NCI-H1105 (cell line): ENCODE measurements at places on chromosomes 1 and 21.

DNA sequence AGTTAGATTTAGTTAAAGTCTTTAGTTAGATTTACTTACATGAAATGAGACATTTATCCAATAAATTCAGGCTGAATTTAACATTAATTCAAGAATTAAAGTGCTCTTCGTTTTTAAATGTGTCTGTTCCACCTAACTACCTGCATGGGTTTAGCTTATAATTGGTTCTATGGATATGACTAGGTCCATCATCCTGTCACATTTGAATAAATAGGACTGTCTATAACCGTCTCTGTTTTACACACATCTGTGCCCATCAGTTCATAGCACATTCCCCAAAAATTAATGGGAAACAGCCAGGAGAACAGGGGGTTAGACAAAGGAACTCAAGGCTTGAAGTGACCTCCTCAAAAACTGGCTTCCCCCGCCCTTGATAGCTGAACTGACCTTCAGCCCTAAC lies 219.6 kb downstream of the MRPL39 start:
- no peak for DNase-seq

GRCh38 chr1:64733581-64734286 lies 11.1 kb upstream of the RAVER2 start:
- no peak for DNase-seq

DNA sequence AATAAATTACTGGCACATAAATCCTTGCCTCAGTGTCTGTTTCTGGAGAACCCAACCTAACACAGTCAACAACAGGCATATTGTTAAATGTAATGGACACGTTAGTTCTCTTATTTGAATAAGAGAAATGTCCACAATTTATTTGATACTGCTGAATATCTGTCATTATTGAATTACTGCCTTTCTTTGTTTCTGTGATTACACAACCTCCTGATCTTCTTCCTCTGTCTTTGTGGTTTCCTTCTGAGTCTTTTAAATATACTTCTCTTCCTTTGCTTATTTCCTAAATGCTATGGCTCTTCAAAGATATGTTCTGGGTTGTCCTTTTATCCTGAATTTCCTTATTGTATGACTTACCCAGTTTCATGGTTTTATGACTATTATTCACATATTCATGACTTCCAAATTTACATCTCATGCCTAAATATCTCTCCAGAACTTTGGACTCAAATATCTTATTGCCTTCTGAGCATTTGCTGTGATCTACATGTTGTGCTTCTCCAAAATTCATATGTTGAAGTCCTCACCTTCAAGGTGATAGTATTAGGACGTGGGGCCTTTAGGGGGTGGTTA lies 39.9 kb downstream of the MSH4 start:
- DNase-seq: no peak

- no peak for DNase-seq
Observed at GRCh38 chr21:41726630-41726969, 40.3 kb downstream of the RIPK4 start.

DNA sequence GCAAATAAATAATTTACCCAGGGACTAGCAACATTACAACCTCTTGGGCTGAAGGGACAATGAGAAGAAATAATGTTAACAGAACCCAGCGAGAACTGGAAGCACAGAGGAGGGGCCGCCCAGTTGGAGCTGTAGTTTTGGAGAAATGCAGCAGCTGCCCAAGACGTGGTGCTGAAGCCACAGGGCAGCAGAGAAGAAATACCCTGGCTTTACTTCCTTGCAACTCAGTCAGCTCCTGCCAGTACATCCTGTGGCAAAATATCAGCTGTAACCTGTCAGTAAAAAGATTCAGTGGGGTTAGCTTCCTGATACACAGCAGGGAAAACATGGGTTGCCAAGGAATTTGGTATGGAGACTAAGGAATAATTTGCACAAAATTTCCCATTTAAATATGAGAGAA lies 283.6 kb upstream of the USP25 start:
- DNase-seq: no peak

DNA sequence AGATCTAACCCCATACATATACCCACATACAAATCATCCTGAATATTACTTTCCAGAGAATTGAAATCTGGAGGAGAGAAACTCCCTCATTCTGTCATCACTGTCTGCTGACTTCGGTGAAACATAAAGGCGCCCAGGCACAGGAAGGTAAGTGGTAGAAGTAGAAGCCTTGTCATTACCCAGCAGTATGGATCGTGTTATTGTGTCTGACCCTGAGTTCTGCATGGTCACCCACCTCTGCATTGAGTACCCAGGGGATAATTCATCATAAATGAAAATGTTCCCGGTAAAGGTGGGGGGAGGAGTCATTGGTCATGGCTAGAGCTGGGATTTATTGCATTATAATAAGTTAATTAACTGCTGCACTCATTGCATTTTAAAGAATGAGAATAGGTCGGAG lies 342.6 kb upstream of the PKN2 start:
- DNase-seq: peak; percentile 50

DNA sequence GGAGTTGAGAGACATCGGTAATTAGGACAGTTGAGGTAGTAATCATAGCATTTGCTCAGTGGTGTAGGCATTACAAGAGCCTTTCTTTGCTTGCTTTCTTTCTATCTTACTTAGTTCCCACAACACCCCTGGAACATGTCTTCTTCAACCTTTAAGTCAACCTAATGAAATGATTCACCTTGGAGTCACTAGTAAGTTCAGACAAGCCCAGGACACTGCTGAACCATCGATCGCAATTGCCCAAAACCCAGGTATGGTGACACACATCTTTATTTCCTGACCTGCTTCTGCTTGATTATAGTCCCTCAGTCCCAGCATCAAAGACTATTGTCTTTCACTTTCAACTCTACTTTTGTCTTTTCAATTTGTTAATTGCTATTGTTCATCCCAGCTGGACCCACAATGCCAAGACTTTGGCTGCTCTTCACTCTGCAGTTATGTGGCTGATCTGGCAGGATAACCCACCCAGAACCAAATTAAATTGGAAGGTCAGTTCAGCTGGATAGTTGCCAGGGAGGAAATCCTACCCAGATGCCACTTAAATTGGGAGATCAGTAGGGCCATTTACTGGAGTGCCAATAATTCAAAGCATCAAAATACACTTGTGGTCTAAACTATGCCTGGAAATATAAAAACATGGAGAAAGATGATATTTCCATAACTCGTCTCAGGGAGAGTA lies 272.9 kb downstream of the RWDD3 start:
- DNase-seq: no peak

GRCh38 chr1:230163205-230163604 lies 96.2 kb downstream of the GALNT2 start:
- no peak for DNase-seq

GRCh38 chr1:15605398-15606383 lies 11.6 kb upstream of the DDI2 start:
- no peak for DNase-seq

DNA sequence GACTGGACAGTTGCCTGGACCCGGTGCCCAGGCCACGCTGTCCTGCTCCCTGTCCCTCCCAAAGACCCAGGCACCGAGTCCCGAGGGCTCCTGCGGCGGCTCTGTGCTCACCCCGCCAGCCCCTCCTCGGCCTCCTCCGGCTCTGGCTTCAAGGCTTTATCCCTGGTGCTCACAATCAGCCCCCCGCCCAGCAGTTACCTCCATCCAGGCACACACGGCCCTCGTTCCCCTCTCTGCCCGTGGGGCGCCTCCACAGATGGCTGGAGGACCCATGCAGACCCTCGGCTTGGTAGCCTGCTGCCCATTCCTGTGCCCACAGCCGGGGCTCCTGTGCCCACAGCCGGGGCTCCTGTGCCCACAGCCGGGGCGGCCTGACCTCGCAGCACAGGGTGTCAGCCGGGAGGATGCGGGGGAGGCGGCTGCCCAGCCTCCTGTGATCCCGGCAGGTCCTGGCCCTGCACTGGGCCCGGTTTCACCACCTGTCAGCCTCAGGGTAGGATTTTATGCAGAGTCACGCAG lies 52.3 kb upstream of the COL18A1 start:
- DNase-seq: no peak

DNA sequence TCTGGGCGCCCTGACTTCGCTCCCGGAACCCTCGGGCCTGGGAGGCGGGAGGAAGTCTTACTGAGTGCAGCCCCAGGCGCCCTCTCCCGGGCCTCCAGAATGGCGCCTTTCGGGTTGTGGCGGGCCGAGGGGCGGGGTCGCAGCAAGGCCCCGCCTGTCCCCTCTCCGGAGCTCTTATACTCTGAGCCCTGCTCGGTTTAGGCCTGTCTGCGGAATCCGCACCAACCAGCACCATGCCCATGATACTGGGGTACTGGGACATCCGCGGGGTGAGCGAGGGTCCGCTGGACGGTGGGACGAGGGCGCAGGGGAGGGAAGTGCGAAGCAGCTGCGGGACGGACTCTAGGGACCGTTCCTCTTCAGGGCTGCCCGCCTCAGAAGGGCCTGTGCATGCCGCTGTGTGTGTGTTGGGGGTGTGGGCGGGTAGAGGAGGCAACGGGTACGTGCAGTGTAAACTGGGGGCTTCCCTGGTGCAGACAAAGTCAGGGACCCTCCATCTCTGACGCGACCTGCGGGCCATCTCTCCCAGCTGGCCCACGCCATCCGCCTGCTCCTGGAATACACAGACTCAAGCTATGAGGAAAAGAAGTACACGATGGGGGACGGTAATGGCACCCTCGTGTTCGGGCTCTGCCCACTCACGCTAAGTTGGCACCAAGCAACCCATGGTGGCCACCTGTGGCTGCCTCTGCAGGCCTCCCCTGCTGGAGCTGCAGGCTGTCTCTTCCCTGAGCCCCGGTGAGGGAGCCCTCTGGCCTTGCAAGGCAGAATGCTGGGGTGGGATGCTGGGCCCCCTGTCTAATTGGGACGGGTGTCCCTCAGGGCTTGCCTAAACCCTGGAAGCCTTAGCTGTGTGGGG lies at the start of gene GSTM1:
TSS of gene GSTM1 (plus strand) at position 177 of the 859 bp plus-strand sequence. CDS start at position 234, 57 bp downstream.
- DNase-seq: no peak

DNA sequence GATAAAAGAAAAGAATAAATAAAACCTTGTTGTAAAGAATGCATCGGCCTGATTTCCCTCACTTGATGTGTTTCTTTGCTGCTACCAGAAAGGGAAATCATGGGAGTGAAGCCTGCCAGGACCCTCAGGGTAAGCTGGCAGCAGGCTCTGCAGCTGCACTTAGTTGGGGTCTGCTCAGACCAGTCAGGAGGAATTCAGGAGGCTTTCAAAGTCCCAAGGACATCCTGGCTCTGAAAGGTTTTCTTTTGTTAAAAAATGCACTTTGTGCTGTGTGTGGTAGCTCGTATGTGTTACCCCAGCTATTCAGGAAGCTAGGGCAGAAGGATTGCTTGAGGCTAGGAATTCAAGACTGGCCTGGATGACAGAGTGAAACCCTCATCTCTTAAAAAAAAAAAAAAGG lies 254.8 kb downstream of the ZNF648 start:
- no peak for DNase-seq

DNA sequence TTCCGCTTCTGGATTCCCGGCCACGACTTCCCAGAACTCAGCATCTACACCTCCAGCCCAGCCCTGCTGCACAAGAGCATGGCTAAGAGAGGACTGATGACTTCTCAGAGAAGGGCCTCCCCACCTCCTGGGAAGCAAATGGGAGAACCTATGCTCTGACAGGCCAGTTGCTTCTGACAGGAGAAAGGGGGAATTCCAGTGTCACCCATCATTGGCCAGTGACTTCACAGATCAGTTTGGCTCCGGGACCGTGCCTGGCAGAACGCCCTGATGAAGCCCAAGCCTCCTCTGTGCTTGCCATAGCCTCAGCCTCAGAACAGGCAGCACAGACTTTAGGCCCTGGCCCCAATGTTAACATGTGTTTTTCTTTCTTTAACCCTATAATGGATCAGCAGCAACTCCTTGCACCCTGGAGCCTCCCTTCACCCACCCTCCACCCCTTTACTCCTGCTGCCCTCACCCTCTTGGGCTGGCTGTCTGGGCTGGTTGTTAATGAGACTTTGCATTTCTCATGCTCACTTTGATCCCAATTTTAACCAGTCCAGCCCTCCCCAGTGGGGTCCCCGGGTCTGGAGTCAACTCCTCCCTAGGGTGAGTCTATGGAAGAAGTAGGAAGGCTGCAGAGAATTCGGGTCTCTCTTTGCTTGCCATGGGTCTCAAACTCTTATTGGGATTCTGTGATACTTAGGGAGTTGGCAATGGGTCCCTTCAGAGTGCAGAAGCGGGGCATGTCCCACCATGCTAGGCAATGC lies 42.7 kb upstream of the SLC30A1 start:
- DNase-seq: no peak

GRCh38 chr1:206727981-206728696 lies 42.4 kb upstream of the IL19 start:
- DNase-seq: no peak

DNA sequence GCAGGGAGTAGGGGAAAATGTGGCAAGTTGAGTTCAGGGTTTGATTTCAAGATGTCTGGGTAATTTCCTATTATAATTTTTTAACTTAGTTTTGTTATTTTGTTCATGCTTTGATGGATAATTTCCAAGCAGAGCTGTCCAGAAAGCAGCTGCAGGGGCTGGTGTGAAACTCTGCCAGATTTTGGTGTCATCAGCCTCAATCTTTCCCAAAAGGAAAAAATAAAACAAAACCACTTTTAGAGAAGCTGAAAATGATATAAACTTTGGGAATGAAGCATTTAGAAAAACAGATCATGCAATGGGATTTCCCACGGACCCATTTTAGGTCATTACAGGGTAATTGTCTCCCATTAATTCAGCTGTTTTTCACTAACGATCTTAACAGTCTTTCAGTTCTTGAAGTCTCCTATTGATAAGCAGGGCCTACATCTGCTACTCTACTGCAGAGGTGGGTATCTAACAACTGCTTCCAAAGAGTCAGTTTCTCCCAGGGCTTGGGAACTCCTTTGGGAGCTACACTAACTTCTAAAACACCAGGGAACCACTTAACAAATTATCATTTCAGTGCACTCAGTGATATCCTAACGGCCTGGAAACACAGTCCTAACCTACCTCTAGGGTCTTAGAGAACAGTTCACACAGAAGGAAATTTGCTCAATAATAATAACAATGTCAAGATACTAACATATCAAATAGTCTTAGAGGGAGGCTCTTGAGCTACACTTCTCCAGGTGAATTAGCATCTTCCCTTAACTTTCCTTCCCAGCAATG lies 12.3 kb downstream of the ZNF436 start:
- no peak for DNase-seq

GRCh38 chr1:245933431-245934045 lies 573.5 kb downstream of the SMYD3 start:
- no peak for DNase-seq

- no peak for DNase-seq
Observed at GRCh38 chr1:107748531-107748930, 216.4 kb downstream of the VAV3 start.

- DNase-seq: no peak
Observed at GRCh38 chr1:208112401-208112800, 131.8 kb downstream of the PLXNA2 start.

DNA sequence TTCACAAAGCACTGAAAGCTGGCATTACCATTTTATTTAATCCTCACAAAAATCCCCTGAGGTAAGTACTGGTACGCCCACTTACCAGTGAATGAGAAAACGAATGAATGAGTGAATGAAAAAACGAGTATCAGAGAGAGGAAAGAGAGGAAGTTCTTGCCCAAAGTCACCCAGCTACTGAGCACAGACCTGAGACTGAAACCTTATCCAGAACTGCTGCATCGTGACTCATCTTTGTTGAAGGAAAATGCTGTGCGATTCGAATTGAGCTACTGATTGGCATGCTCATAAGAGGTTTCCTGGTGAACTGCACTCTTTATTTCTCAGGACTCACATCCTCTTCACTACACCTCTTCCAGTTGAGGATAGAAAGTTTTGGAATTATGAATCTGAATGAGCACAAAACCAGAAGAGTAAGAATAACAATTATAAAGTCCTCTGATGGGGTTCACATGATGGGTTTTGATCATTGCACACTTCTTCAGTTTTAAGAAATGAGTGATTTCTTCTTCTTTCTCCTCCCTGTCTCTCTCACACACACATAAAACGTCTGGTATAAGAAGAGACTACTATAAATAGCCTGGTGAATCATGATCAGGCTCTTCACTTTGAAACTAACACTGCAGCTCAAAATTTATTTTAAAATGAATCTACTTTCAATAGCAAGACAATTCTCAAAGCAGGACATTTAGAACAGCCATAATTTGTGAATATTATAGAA lies 32.1 kb downstream of the IL12RB2 start:
- no peak for DNase-seq
